Astrocyte (in vitro differentiated cells and primary cell): ENCODE measurements at places on chromosomes 3 and 15.

GRCh38 chr3:67635257-67635656, 19.2 kb downstream of the SUCLG2 start:
- DNase-seq, result peak; percentile 87

DNA sequence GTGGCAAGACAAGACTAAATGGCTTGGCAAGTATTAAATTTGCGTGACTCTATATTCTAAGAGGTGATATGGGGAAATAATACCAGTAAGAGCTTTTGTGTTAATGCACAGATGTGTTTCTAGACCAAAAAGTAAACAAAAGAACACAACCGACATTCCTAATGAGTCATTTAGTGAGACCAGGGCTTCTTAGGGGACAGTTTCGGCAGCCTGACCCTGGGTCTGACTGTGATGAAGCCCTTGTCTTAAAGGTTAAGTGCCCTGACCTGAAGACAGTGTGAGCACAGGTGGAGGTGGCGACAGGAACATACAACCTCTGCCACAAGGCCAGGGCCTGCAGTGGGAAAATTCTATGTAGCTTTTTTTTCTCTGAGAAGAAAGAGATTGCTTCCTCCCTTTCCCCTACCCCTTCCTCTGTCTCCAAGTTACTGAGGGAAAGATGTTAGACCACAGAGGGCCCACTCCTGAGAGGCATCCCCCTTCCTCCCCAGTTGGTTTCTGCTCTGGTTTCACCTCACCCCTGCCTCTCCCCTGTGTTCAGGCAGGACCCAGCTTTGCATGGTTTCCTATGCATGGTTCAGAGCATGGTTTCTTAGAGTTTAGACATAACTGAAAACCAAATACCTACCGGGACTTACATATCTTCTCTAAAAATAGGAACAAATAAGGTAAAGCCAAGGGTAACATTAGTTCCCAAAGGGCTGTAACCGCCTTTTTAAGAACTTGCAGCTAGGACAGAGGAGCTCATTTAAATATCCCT, 24.8 kb upstream of the CMTM7 start:
- peak; percentile 22 for DNase-seq

DNA sequence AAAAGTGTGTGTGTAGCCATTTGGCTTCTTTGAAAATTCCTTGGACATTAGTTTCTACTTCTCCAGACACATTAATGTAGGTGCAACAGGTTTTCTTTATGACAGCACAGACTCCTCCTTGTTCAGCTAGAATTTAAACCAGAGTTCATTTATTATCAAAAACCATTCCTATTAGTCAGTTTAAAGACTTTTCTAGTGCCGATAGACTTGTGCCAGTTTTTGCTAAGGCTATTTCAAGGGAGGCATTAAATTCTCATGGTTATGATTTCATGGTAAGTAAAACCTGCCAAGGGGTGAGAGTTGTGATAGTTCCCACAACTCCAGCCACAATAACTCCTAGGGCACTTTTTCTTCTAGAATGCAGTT, 20.6 kb upstream of the SENP7 start:
- DNase-seq, result peak; percentile 62

DNA sequence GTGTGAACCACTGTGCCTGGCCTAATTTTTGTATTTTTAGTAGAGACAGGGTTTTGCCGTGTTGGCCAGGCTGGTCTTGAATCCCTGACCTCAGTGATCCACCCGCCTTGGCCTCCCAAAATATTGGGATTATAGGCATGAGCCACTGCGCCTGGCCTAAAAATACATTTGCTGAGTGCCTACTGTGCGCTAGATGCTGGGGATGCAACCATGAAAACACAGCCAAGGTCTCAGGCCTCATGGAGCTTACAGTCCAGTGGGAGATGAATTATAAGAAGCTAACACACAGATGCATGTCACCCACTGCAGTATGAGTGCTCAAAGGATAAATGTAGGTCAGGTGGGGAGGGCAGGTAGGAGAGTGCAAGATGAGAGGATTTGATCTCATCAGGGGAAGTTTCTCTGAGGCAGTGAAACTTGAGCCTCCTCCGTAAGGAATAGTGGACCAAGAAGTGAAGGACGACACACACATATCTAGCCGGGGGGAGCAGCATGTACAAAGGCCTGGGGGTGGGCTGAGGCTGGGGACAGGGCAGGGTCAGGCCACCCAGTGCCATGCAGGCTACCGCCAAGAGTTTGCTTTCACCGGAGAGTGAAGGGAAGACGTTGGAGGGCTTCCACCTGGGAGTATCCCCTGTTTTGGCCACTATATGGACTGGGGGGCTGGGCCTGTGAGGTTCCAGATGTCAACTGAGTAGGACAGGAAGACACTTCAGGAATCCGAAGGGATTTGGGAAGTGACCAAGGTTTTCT, 24.3 kb downstream of the IRAK2 start:
- DNase-seq, result no peak

GRCh38 chr3:31465999-31466398, 66.7 kb upstream of the STT3B start:
- DNase-seq, result peak; percentile 64

GRCh38 chr15:63104727-63105126, 16.9 kb upstream of the LACTB start:
- DNase-seq, result peak; percentile 46

GRCh38 chr3:187208159-187208558, 10.9 kb downstream of the RTP1 start:
- DNase-seq, result peak; percentile 83

DNA sequence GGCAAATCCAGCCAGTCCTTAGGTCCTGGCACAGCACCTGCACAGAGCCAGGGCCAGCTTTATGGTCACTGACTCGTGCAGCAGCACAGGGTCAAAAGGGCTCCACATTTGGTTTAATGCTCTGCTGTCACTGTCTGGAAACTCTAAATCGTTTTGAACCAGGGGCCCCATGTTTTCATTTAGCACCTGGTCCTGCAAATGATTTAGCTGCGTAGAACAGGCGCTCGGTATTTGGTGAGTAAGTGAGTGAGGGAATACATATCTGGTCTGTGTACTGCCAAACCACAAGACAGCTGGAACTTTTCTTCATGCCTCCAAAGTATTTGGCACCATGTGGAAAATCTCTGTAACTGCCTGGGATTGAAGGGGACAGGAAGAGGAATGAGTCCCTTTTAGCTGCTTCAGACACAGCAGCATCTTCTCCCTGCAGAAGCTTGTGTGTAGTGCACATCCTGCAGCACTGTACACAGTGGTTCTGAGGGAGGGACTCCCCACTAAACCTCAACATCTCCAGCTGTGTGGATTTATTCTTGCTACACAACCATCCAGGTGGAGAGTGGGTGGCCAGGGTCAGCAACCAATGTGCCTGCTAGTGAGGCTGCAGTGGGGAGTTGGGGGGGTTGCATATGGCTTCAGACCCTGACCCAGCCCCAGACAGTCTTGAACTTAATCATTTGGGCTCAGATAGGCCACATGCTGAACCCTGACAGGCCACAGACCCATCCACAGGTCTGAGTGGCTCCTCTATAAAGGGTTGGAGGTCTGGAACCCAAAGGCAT, 1.1 kb downstream of the SH2D7 start:
- DNase-seq, result peak; percentile 96

GRCh38 chr3:197023241-197023997, 6.2 kb downstream of the MELTF start:
- no peak for DNase-seq

- no peak for DNase-seq
Measured at GRCh38 chr15:78382114-78382880, 42.1 kb downstream of the CRABP1 start.

- no peak for DNase-seq
Measured at GRCh38 chr3:184752361-184752760, 40.5 kb upstream of the MAGEF1 start.

DNA sequence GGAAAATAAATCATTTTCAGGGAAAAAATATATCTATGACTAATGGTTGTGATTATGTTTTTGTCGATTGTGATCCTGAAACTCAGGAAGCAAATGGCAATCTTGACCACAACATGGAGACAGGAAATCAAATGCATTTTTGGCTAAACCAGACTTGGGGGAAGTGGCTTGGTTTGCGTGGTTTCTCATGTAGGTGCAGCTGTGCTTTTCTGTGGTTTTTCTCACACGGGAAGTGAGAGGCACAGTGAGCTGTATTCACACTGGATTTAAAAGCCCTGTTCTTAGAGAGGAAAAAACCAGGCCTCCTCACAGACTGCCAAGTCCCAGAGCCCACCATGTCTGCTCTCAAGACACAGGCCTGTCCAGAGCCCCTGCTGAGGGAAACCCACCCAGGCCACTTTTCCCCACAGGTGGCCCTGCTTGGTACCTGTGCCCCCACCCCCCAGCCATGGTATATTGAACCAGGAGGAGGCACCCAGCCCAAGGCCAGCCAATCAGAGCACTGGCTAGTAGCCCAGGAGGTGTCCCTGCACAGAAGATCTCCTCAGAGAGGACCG, 46.1 kb downstream of the BTD start:
- DNase-seq, result peak; percentile 100

- no peak for DNase-seq
Measured at GRCh38 chr3:4582624-4583023, 89.5 kb downstream of the ITPR1 start.

- DNase-seq, result no peak
Measured at GRCh38 chr3:167554898-167555297, 81.1 kb upstream of the SERPINI2 start.

DNA sequence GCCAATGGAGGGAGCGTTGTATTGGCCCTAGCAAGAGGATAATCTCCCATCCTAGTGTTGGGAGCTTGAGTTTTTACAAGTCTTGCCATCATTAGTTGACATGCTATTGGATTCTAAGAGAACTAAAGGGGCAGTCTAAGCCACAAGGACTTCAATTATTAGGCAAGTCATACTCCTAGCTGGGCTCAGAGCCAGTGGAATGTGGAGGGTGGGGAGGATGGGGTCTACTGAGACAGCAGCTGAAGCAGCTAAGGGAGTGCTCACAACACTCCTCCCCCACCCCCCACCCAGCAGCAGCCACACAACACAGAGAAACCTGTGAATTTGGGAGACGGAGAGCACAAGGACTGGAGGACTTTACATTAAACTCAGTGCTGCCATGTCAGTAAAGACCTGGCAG, 27.9 kb downstream of the FRG2C start:
- no peak for DNase-seq

- no peak for DNase-seq
Measured at GRCh38 chr3:157354722-157355121, 81.9 kb upstream of the PTX3 start.

GRCh38 chr3:125039131-125040100, 16.4 kb downstream of the HEG1 start:
- no peak for DNase-seq

GRCh38 chr3:9105421-9105820, 142.1 kb upstream of the RAD18 start:
- DNase-seq, result no peak

DNA sequence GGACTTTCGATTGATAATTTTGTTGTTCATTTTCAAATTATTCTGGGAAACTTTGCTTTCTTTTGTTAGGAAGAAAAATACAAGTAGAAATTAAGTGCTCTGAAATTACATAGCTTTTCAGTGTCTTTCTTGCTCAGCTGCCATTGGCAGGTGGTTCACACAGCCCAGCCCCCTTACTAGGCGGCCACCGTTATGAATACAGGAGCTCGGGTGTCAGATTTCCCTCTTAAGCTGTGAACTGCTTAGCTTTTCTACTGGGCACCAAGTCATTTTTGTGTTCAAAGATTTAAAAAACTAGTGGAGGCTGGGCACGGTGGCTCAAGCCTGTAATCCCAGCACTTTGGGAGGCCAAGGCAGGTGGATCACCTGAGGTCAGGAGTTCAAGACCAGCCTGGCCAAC, 55.2 kb downstream of the HMG20A start:
- no peak for DNase-seq

DNA sequence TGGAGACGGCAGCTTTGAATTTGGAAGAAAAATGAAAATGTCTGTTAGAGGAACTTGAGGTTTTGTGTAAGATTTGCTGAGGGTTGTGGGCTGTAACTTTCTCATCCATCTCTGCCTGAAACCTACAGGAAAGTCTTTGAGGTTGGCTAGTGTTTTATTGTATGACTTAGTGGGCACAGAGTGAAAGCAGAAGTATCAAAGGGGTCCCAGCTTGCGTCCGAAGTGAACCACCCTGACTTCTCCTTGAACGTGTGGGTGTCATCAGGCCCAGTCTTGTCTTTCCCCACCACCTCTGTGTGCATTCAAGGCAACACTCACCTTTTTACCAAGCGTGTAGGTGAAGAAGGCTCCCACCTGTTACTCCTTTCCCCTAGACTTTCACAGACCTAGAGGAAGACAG, 682.1 kb upstream of the CFAP20DC start:
- no peak for DNase-seq

DNA sequence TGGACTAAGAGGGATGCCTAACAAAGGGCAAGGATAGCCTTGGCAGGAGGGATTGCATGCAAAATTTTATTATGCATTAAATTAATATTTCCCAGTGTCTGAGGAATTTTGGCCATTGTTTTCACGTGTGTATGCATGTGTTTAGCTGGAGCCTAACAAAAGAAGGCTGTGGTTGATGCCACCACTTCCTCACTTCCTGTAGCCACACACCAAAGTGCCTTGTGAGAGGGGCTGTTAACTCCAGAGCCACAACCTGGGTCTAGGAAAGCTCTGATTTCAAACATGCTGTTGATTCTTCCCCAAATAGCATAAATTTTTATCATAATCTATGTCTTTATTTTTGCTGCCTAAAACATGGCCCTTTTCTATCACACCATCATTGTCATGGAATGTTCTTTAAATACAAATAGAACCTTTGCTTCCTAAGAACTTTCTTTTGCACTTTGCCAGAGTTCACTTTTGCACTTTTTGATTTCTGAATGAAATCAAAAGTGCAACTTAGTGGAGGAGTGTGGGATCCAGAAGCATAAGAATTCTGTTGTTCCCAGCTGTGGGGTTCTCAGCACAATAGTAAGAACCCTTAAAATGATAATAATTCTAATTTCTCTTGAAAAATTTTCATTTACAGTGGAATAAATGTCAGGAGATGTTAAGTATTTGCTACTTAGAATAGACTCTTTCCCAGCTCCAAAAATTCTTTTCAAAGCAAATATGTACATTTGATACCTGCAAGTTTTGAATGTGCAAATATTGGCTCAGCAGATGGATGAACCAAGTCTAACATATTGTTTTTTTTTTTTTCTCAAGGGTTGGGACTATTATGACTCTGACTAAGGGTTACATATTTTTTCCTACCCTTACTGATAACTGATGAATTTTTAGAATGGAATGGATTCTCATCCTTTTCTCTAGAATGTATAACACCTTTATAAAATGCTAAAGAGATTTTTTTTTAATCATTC, 35.6 kb upstream of the SPTSSB start:
- DNase-seq, result no peak

DNA sequence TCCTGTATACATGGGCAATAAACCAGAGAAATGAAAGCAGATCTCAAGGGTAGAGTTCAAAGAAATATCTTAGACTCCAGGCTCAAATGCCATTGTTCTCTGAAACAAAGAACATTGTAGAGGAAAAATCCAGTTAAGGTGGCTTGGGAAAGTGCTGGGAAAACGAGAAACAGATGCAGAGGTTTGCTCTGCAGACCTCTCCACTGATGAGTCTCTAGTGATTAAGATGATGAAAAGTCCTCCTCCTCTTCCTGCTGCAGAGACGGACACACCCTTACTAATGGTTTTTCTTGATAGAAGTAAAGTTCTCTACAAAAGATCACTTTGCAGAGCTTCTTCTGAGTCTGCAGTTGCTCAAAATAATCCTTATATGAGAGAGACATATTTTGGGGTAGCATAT, 264.7 kb downstream of the GABRG3 start:
- no peak for DNase-seq

GRCh38 chr15:35602836-35603235, 56.9 kb upstream of the DPH6 start:
- no peak for DNase-seq
